ENCODE measurements at places on chromosomes 2 and 18.

DNA sequence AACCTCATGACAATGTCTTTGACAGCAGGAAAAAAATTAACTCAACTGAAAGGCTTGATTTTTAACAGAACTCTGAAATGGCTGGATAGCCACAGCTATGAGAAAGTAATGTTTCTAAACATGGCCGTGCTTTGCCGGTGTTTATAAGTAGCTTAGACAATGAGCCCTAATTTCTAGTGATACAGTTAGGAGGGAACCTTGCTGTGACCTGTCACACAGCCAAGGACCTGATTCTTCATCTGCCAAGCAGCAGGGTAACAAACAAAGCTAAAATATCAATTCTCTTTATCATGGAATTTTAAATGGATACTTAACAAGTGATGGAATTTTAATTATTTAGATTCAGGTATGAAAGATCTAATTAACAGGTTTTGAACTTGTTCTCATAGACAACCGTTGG is 24.3 kb upstream of the DYNC2LI1 start:
- H3K4me3 ChIP-seq, result no peak overlapping the region
- no peak for DNase-seq

GRCh38 chr18:10851824-10852319 is 297.5 kb downstream of the PIEZO2 start:
- no peak overlapping the region for H3K27ac ChIP-seq
- no peaks in the 10 kb centered on the region for H3K4me1 ChIP-seq
- H3K4me3 ChIP-seq, result no peak overlapping the region
- DNase-seq, result no peak
- H3K27me3 ChIP-seq, result no peaks in the 10 kb centered on the region
- no peaks in the 10 kb centered on the region for H3K36me3 ChIP-seq

GRCh38 chr2:54206596-54206995 is 49.4 kb downstream of the TSPYL6 start:
- no peaks in the 10 kb centered on the region for H3K27me3 ChIP-seq
- H3K27ac ChIP-seq, result no peak overlapping the region
- no peaks in the 10 kb centered on the region for H3K36me3 ChIP-seq
- no peaks in the 10 kb centered on the region for H3K4me1 ChIP-seq

DNA sequence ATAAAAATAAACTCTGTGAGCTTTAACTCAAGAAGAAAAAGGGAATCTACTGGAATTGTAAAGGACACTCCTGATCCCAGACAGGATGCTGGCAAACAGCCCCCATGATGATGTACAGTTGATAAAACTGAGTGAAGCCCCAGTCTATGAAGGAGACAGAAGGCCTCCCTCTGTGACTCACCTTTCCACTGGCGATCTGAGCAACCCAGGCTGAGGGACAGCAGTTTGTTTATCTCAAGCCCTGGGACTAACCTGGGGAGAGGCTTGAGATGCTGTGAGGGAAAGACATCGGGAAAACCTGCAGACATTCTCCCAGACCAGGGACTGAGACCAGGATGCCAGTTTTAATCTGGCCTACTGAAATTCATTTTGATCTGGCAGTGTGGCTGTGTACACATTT is 104.5 kb upstream of the CDH2 start:
- H3K36me3 ChIP-seq, result no peaks in the 10 kb centered on the region
- H3K27ac ChIP-seq, result no peak overlapping the region
- no peaks in the 10 kb centered on the region for H3K27me3 ChIP-seq
- DNase-seq, result no peak
- no peaks in the 10 kb centered on the region for H3K4me1 ChIP-seq

DNA sequence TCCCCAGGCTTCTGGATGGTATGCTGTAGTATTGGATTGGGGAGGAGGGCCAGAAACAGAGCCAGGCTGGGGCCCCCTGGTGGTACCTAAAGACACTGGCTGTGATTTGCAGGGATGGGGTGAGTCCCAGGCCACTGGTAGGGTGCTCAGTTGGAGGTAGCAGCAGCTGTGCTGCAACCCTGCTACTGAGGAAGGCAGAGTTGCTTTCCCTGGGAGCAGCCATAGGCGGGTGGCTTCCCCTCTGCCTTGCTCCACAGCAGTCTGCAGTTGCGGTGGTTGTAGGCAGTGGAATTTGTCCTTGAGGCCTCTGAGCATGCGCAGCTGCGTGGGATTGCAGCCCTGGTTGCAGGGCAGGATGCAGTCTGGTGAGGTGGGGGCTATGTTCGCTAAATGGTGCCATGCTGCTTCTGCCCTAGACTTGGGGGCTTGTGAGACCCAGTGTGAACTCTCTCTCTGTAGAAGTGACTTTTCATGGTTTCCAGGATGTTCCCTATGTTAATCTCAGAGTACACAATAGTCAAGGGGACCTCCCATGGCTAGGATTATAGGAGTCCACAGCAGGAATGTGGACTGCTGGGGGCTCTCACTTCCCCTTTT is 443.5 kb downstream of the XIRP2 start:
- H3K4me3 ChIP-seq, result no peak overlapping the region
- no peaks in the 10 kb centered on the region for H3K4me1 ChIP-seq
- no peak overlapping the region for H3K27ac ChIP-seq
- H3K36me3 ChIP-seq, result no peaks in the 10 kb centered on the region
- no peak for DNase-seq

DNA sequence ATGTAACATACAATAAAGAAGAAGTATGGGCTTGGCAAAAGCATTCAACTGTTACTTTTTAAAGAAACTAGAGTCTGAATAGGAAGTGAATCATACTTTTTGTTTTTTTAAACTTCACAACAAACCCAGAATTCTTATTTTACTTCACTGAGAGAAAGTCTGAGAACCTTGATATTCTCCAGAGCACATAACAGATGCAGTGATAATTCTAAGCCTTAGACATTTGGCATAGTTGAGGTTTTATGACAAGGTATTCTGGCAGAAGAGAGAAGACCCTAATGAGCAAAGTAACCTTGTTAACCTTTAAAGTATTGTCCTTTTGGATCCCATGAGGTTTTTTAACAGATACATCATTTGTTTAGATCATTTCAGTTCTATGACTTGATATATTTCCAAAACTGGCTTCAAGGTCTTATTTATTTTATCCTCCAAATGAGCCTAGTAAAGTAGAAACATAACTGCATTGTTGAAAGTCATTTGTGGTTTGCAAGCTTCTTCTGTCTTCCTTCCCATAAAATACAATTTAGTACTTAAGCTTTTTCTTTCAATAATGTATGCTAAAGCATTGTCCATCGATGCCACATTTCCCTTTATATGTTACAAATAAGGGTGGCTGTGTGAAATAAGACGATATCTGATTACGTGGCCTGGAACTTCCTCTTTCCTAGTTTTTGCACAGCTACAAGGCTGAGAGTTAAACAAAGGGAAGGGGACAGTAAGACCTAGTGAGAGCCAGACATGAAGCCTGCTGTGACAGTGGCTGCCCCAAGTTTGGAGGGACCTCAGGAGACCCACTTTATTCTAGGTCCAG is 86.1 kb upstream of the ITPRID2 start:
- no peak overlapping the region for H3K4me3 ChIP-seq
- no peaks in the 10 kb centered on the region for H3K4me1 ChIP-seq
- no peak overlapping the region for H3K27ac ChIP-seq
- no peaks in the 10 kb centered on the region for H3K36me3 ChIP-seq

GRCh38 chr2:203823173-203823572 is 44.4 kb upstream of the CTLA4 start:
- H3K27me3 ChIP-seq, result no peaks in the 10 kb centered on the region
- no peaks in the 10 kb centered on the region for H3K36me3 ChIP-seq
- no peaks in the 10 kb centered on the region for H3K4me1 ChIP-seq
- DNase-seq, result no peak

DNA sequence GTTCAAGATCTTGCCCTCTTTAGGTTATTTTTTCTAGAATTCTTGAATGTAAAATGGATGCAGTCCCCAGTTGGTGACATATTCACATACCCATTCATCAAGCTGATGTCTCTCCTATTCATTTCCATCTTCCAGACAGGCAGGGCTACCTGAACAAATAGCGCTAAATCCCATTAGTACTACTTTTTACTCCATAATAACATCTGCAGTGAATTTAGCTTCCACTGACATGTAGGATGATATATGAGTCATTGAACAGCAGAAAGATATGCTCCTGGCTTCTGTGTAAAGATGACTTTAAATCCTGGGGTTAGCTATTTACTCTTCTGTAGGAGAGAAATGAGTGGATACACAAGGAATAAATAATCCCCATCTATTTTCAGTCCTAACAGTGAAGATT is 194.7 kb downstream of the RND3 start:
- H3K27ac ChIP-seq, result no peak overlapping the region
- H3K27me3 ChIP-seq, result no peaks in the 10 kb centered on the region
- H3K36me3 ChIP-seq, result no peaks in the 10 kb centered on the region
- no peak overlapping the region for H3K4me3 ChIP-seq

- H3K36me3 ChIP-seq, result no peaks in the 10 kb centered on the region
- H3K4me3 ChIP-seq, result no peak overlapping the region
- no peak for DNase-seq
Observed at GRCh38 chr18:28793901-28794300, 617.0 kb upstream of the CDH2 start.

DNA sequence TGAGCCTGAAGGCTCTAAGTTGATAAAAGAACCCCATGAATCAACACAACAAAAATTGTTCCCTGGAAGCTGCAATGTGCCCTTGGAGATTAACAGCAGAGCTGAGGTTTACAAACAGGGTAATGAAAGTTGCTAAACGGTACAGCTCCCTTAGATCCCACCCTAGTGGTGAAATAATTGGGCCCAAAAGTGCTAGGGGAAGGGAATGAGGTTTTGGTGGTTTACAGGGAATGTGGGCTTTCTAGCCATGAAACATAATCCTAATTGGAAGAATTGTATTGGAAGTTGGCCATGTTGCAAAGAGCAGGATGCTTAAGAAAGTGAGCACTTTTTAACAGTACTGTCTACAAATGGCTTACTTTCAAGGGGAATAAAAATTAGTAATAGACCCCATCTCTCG is 180.2 kb upstream of the SMIM21 start:
- DNase-seq, result no peak
- H3K27ac ChIP-seq, result no peak overlapping the region
- H3K4me1 ChIP-seq, result no peaks in the 10 kb centered on the region
- no peaks in the 10 kb centered on the region for H3K27me3 ChIP-seq
- H3K4me3 ChIP-seq, result no peak overlapping the region

DNA sequence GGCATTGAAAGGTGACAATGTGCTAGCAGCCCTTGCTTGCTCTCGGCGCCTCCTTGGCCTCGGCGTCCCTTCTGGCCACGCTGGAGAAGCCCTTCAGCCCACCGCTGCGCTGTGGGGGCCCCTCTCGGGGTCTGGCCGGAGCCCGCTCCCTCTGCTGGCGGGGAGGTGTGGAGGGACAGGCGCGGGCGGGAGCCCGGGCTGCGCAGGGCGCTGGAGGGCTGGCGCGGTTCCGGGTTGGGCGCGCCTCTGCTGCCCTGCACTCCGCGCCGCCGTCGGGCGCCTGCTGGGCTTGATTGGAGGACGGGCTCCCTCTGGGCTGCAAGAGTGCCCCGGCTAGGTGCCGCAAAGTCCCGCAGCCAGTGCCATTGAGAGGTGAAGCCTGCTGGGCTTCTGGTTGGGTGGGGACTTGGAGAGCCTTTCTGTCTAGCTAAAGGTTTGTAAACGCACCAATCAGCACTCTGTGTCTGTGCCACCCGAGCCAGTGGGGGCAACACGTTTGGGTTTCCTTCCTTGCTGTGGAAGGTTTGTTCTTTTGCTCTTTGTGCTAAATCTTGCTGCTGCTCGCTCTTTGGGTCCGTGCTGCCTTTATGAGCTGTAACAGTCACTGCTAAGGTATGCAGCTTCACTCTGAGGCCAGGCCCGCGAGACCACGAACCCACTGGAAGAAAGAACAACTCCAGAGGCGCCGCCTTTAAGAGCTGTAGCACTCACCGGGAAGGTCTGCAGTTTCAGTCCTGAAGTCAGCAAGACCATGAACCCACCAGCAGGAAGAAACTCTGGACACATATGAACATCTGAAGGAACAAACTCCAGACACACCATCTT is 14.8 kb upstream of the IMP4 start:
- peaks cover 6% of the 10 kb centered on the region for H3K4me1 ChIP-seq
- H3K36me3 ChIP-seq, result no peaks in the 10 kb centered on the region
- H3K27me3 ChIP-seq, result no peaks in the 10 kb centered on the region
- H3K4me3 ChIP-seq, result no peak overlapping the region
- DNase-seq, result no peak

DNA sequence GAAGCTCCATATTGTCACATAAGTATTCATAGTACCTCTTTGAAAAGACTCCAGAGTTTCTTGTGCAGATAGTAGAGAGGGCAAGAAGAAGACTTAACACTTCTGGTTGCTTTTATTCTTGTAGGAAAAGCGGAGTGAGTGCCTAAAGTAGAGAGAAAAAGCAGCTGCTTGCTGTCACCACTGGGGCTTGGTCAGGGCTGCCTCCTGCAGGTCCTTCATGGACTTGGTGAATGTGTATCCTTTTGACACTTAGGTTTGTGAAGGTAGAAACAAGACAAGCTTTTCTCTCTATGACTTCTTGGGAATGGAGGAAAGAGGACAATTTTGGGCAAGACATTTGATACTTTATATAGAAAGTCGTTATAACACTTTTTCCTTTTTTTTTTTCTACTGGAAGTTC is 312.8 kb upstream of the FANCL start:
- H3K4me1 ChIP-seq, result no peaks in the 10 kb centered on the region
- H3K27me3 ChIP-seq, result no peaks in the 10 kb centered on the region
- DNase-seq, result no peak
- no peak overlapping the region for H3K27ac ChIP-seq
- H3K36me3 ChIP-seq, result no peaks in the 10 kb centered on the region
- no peak overlapping the region for H3K4me3 ChIP-seq

DNA sequence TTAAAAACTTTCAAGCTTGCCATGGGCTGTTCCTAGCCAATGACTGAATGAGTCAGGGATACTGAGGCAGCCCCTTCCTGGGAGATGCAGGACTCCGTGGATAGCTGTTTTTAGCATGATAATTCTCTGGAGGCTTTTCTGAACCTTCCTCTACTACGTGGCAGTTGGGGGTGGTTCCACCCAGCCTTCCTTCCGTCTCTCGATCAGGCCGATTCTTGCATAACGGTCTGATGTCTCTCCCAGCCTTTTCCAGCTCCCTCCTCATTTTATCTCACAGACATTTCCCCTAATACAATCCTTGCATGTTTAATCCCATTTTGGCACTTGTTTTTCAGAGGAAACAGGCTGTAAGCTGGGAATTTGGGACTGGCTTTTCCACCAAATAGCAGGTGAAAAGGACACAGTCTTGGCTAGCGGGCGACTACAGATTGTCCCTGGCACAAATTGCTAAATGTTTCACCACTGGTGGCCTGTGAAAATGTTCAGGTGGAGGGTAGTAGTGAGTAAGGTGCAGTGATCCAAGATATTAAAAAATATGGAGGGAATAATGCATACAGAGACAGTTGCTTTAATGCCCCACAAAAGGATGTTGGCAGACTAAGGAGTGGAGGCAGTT is 21.0 kb upstream of the CTLA4 start:
- no peak overlapping the region for H3K27ac ChIP-seq
- DNase-seq, result no peak
- H3K4me3 ChIP-seq, result no peak overlapping the region
- no peaks in the 10 kb centered on the region for H3K36me3 ChIP-seq
- no peaks in the 10 kb centered on the region for H3K4me1 ChIP-seq

GRCh38 chr2:15728245-15728938 is 136.7 kb downstream of the DDX1 start:
- H3K4me1 ChIP-seq, result no peaks in the 10 kb centered on the region
- no peaks in the 10 kb centered on the region for H3K36me3 ChIP-seq

- H3K27ac ChIP-seq, result no peak overlapping the region
- no peak for DNase-seq
- H3K4me3 ChIP-seq, result no peak overlapping the region
- H3K27me3 ChIP-seq, result no peaks in the 10 kb centered on the region
Observed at GRCh38 chr2:12883906-12884305, 167.2 kb downstream of the TRIB2 start.

- H3K27me3 ChIP-seq, result no peaks in the 10 kb centered on the region
- H3K4me1 ChIP-seq, result no peaks in the 10 kb centered on the region
- no peak overlapping the region for H3K27ac ChIP-seq
- DNase-seq, result no peak
Observed at GRCh38 chr18:3230401-3231334, 10.9 kb upstream of the MYOM1 start.

- no peaks in the 10 kb centered on the region for H3K36me3 ChIP-seq
- DNase-seq, result no peak
- H3K27ac ChIP-seq, result no peak overlapping the region
- H3K4me3 ChIP-seq, result no peak overlapping the region
Observed at GRCh38 chr18:60499675-60500074, 127.1 kb upstream of the MC4R start.
